ENCODE measurements at places on chromosomes 4 and X. TPM values are rescaled to one million over a fixed set of nuclear protein-coding genes. Genes with fewer than 3 reads are reported as not detected.

Gene AREG
- total RNA-seq = 52.8 TPM

Gene DMP1
- not detected for total RNA-seq

Gene ZMYM3
- 13.2 TPM for total RNA-seq

Gene QRFPR
- not detected for total RNA-seq

Gene P2RY8
- 196 TPM for total RNA-seq

Gene FHDC1
- total RNA-seq = not detected

Gene DCAF12L2
- total RNA-seq = not detected

Gene TLR10
- 0.22 TPM for total RNA-seq

Gene CENPI
- 0.35 TPM for total RNA-seq

Gene SLC16A2
- 0.16 TPM for total RNA-seq

Gene ACOT9
- total RNA-seq = 19.3 TPM

Data from CD8-positive, alpha-beta T cell (primary cell).